ENCODE measurements at places on chromosomes 5 and 9.

- no peak for DNase-seq
Observed at GRCh38 chr5:172872997-172873491, 39.0 kb downstream of the ERGIC1 start.

- no peak for DNase-seq
Observed at GRCh38 chr5:116265471-116265870, 180.6 kb downstream of the COMMD10 start.

GRCh38 chr9:113151696-113152630 lies 1.2 kb downstream of the SLC31A2 start:
- DNase-seq = no peak

DNA sequence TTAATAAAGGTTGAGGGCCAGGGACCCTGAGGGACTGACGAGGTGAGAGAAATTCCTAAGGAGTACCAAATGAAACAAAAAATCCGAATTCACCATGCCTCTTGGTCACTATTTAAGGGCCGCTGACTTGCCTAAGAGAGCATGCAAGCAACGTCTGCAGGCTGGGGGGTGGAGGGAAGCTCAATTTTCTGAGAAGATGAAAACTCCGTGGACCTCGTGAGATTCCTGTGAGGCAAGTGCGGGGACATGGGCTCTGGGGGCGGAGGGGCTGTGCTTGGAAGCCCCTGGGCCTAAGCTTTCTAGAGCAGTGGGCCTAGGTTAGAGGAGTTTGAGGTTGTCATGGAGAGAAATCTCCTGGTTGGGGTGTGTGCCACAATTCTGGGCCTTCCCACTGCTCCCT lies 27.5 kb downstream of the NTRK2 start:
- DNase-seq = no peak

- DNase-seq = no peak
Observed at GRCh38 chr5:125375143-125375542, 628.7 kb upstream of the ZNF608 start.

GRCh38 chr9:73007966-73008672 lies 55.3 kb upstream of the ALDH1A1 start:
- DNase-seq = no peak

- no peak for DNase-seq
Observed at GRCh38 chr5:55917402-55918086, 66.4 kb downstream of the IL31RA start.

DNA sequence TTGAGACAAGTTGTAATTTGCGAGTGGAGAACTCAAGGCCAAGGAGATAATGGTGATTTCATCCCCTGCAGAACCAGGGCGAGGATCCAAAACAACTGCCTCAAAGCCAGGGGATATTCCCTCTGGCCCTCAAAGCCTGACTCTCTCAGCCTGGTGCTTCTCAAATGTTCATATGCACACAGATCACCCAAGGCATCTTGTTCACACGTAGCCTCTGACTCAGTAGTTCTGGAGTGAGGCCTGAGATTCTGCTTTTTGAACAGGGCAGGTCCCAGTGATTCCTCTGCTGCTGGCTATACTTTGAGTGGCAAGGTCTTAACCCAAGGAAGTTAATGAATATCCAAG lies 30.2 kb upstream of the WWC1 start:
- DNase-seq = no peak

GRCh38 chr5:464446-464842 lies 21.5 kb downstream of the EXOC3 start:
- no peak for DNase-seq

DNA sequence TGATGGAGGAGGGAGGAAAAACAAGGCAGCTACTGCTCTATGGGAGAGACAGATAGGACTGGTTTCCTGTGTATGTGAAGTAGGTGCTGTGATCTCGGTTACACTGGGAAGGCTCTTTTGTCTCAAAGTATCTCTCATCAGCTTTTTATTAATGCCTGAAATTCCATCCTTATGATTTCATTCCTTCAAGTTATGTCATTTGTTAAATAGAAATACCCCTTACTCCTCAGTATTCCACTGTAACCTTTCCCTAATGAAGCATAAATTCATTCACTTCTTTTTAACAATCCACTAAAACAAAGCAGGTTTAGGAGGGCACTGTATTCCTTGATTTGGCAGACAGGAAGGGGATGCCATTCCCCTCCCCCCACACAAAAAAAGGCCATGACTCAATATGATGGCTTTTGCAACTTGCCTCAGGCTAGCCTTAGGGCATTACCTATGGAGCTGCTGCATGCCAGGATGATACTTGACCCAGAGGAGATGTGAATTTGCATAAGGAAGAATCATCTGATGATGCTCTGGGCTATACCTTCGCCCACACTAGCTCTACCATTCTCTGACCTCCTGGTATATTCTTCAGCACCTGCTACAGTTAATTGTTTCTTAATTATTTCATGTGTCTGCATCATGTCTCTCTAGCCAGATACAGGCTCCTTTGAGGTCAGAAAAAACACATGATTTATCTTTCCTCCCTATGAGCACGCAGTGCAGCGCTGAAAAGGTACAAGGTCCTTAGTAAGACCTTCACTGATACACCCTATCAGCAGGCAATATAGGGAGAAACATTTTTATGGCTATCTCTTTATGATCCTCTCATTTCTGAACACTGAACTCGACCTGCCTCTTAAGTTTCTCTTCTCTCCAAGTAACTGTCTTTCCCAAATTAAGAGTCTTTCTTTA lies 26.3 kb downstream of the NR3C1 start:
- no peak for DNase-seq

- DNase-seq = no peak
Observed at GRCh38 chr9:6184749-6185645, 30.6 kb upstream of the IL33 start.

DNA sequence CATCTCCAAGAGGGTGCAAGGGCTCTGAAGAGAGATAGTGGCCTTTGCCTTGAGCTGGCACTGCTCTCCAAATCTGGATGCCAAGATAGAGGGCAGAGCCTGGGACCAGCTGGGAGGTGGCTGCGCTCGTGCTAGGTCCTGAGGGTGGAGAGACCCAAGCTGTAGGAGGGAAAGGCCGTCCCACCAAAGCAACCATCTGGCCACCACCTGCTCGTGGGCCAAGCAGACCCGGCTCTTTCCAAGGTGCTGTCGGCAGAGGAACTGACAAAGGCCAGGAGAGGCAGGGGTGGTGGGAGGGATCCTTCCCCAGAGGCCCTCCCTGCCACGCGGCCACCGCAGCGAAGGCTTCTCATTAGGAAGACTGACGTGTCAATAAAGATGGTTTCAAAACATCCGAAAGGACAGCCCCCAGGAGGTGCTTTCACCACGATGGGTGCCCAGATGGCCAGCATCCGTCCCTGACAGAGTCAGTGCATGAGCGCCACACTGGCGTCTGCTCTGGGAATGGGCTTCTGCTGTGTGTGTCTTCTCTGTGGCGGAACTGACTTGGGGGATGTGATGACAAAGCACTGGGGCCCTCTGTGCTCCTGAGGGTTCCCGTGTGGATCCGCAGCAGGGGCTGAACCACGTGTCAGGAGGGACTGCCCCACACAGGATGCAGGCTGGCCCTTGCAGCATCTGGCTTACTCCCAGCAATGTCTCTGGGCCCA lies 213.5 kb downstream of the FANCC start:
- DNase-seq = no peak

- no peak for DNase-seq
Observed at GRCh38 chr5:12625667-12626263, 721.5 kb upstream of the CTNND2 start.

- DNase-seq = no peak
Observed at GRCh38 chr9:91006046-91006445, 204.4 kb downstream of the SYK start.

DNA sequence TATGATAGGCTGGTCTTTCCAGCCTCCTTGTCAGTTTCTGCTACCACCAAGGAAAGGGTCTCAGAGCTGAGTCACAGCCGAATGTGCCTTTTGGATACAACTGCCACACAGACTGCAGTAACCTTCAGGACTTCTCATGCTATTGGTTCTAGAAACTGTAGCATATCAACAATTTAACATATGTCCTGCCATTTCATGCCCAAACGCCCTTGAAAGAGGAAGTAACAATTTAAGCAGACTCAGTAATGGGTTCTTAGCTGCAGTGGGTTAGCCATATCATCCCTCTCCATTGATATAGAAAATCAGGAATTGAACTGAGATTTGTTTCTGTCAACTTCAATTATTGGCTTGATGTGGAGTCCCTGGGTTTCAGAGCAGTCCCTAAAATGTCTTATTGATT lies 4.1 kb upstream of the CLK4 start:
- DNase-seq = no peak

- no peak for DNase-seq
Observed at GRCh38 chr9:13952906-13953305, 361.0 kb downstream of the NFIB start.

- peak; percentile 70 for DNase-seq
Observed at GRCh38 chr5:136080483-136081216, 51.9 kb downstream of the TGFBI start.

- DNase-seq = no peak
Observed at GRCh38 chr5:148397968-148398595, 14.3 kb downstream of the FBXO38 start.

- DNase-seq = no peak
Observed at GRCh38 chr9:29213417-29214153, 1640.3 kb upstream of the C9orf72 start.

DNA sequence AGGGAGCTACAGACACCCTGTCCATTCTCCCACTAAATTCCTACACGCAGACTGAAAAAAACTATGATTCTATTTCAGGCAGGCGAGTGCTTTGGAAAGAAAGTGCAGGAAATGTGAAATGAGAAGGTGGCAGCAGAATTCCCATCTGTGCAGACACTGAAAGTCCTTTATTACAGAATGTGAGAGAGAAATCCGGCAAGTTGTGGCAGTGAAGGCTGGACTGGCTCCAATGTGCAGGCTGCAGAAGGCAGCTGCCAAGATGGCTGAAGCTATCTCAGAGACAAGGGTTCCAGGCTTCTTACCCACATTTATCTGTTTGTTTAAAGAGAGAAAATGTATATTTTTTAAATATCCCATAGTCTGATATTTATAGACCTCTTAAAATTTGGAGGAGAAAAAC lies 161.8 kb upstream of the VLDLR start:
- no peak for DNase-seq

GRCh38 chr5:96973532-96974401 lies 37.9 kb downstream of the LNPEP start:
- DNase-seq = no peak

GRCh38 chr9:89495824-89496560 lies 1.9 kb downstream of the SEMA4D start:
- DNase-seq = no peak

GRCh38 chr9:36401164-36401740 lies 1.2 kb upstream of the RNF38 start:
- DNase-seq = no peak

DNA sequence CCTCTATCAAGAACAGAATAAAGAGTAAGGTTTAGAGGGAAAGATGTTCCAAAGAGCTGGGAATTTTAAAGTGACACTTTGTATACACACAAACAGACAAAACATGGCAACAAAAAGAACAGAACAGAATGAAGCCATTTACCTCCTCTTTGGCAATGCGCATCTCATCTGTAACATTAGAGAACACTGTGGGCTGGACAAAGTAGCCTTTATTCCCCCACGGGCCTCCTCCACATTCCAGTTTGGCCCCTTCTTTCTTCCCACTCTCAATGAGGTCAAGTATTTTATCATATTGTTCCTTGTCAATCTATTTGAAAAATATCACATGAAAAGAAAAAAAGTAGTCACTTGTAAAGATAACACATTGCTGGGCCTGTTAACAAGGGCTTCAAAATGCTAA lies 41.0 kb downstream of the ALDH1A1 start:
- no peak for DNase-seq

DNA sequence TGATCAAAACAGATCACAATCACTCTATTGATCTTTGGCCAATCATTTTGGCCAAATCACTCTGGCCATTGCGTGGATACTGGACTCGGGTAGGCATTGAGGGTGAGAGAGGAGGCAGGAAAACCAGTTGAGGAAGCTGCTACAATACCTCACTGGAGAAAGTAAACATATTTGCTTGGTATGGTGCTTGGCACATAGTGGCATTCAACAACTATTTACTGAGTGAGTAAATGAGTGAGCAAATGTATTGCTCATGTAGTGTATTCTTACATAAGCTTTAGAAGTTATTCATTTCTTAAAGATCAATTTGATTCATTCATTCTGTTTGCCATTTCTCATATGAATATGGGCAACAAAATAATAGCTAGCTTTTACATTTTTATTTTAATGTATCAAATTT lies 4.0 kb upstream of the DEPDC1B start:
- no peak for DNase-seq

DNA sequence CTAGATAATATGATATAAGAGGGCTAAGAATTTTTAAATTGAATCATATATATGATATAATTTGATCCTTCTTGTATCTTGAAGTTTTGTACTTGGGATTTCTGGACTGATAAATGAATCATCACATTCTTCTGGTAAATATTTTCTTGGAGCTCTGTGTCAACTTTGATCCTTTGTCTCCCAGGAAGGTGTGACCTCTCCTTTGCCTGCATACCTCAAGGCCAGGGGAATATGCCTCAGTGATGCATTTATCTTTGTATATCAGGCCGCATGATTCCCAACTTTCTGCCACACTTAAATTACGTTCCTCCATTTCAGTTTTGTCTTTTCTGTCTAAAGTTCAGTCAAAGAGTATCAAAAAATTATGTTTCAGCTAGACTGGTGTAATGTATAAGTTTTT lies 101.2 kb downstream of the NLN start:
- DNase-seq = no peak

GRCh38 chr9:68871236-68871635 lies 142.7 kb downstream of the PRKACG start:
- DNase-seq = no peak

- no peak for DNase-seq
Observed at GRCh38 chr9:131254626-131255025, 21.7 kb downstream of the FAM78A start.

DNA sequence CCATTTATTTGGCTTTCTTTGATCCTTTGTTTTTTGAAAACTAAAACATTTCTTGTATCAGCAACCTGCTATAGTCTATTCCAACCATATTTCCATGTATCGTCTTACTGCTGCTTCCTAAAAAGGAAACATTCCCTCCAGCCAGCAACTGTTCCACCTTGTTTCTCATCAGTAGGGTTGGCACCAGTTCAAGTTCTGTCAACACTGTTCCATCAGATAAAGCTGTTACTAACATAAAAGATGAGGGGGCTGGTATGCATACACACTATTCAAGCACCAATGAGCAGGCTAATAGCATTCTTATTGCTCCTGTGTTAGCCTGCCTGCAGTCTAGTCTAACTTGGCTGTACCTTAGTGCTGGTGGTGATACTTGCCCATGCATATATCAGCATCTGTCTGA lies 178.3 kb downstream of the CWC27 start:
- no peak for DNase-seq

DNA sequence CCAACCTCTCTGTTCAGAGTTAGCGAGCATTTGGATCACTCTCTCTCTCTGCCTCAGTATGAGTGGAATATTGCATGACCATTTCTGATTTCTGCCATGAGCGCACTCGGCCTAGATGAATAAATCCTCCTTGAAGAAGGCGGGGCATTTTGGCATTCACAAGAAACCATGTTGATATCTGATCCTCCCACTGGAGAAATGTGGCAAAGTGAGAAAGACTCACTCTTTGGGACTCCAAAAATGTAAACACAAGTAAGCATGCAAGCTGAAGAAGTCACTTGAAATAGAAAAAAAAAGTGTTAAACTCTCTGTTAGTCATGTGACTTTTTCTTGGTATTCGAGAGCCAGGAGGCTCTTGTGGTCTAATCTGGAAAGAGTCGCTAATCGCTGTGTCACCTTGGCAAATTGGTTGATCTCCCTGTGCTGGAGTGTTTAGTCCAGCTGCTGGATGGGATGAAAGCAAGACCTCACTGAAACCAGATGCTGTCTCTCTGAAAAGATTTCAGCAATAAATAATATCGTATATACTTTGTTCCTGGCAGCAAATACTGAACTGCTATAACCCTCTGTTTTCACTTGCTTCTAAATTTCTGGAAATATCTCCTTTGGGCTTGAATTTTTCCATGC lies 95.5 kb downstream of the GHR start:
- DNase-seq = no peak

Measured in stimulated activated CD4-positive, alpha-beta T cell treated with anti-CD3 and anti-CD28 coated beads, Interleukin-2, amount 100 ng/mL, for 24 hours (primary cell).